NB4 (cell line): ENCODE measurements at places on chromosomes 5 and 9.
A peak's percentile ranks its signal among the peaks of the same experiment; 100 is the strongest.

- peak; percentile 48 for DNase-seq
Observed at GRCh38 chr5:14724633-14725032, 60.1 kb downstream of the OTULIN start.

DNA sequence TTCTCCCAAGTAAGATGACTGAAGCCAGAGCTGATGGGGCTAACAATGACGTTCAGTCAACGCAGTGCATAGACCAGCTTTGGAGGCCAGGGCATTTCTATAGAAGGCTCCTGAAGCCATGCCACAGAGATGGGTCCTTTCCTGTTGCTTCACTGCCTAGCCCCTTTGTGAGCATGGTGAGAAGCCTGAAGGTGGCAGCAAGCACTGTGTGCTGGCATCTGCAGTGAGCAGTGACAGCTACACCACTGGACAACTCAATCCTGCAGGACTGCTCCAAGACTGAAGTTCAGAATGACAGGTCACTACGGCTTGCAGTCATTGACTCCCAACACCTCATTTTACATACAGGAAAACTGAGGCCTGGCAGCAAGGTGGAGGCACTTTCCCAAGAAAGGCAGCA, 229.0 kb downstream of the TSSK1B start:
- peak; percentile 17 for DNase-seq

DNA sequence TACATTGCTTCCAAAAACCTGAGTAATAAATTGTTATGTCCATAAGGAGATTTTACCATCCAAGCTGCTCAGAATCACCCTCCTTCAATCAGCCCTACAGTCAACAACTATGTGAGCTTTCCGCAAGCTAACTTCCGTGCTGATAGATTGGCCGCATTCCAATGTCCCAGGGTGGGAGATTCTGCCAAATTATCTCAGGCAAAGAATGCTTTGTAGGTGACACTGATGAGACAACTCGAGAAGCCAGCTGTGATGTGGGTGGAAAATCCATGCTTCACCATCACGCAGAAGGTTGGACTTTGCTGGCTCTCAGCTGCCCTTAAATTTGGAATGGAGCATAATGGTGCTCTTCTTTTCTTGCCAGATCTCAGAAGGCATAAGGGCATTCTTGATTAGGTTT, 44.9 kb upstream of the HCN1 start:
- DNase-seq: no peak

- peak; percentile 46 for DNase-seq
Observed at GRCh38 chr5:1511651-1512540, 11.9 kb downstream of the LPCAT1 start.

DNA sequence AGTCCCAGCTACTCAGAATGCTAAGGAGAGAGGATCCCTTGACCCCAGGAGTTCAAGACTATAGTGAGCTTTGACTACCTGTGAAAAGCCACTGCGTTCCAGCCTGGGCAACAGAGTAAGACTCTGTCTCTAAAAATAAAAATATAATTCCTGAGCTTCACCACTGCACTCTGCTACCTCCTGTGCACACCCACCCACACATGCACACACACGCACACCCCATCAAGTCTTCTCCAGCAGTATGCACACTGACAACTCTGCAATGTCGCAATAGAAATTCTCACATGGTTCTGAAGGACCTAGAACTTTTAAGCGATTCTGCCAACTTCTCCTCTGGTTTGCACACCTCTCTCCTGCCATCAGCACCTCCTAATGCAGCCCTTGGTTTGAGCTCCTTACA, 47.5 kb upstream of the FAT2 start:
- no peak for DNase-seq

DNA sequence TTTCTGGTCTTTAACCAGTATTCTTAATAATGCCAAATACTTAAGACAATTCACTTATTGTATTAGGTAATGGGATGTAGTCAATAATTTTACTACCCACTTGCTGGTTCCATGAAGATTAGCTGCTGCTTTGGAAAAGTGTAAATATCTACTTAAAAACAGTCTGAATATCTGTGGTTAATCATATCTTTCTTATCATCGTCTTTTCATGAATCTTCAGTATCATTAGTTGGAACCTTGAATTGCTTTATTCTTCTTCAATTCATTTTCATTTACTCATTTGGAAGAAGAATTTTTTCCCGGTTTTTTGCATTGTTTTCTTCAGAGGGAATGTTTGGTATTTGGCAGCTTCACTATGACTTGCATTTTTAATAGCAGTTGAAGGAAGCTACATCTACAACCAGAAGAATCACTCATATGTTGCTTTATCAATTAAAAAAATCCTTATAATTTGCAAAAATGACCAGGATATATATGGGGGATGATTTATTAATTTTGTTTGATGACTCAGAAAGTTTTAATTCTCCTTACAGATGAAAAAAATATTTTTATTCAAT, 1398.3 kb upstream of the CDH6 start:
- no peak for DNase-seq

DNA sequence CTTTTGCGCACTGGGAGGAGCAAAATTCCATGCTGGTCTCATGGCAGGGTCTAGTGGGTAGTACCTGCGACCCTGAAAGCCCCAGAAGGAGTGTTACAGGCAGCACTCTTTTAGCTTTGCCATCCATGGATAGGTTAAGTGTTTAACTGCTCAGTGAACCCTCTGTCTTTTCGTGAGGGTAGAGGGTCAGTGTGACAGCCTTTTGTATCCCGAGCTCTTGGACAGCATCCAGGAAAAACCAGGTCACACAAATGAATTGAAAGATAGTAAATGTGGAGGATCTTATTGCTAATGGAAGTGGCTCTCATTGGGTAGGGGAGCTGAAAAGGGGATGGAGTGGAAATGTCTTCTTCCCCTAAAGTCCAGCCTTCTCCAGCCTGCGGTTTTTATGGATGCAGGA, 57.8 kb upstream of the CCDC112 start:
- no peak for DNase-seq
